ENCODE measurements at places on chromosomes 1 and 21.

GRCh38 chr1:205927247-205927646, 16.0 kb downstream of the SLC26A9 start:
- DNase-seq: no peak

GRCh38 chr1:89460325-89460724, 64.3 kb upstream of the LRRC8B start:
- DNase-seq: no peak

DNA sequence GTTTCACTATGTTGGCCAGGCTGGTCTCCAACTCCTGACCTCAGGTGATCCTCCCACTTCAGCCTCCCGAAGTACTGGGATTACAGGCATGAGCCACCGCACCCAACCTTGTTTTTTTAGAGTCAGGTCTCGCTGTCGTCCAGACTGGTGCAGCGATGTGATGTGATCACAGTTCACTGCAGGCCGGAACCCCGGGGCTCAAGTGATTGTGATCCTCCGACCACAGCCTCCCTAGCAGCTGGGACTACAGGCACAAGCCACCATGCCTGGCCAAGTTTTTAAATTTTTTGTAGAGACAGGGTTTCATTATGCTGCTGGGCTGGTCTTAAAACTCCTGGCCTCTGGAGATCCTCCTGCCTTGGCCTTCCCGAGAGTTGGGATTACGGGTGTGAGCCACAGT, 46.1 kb upstream of the LIN9 start:
- DNase-seq: no peak

GRCh38 chr1:107277022-107277421, 136.2 kb downstream of the NTNG1 start:
- peak; percentile 64 for DNase-seq

GRCh38 chr1:159839116-159839849, 12.6 kb downstream of the SLAMF8 start:
- DNase-seq: no peak

DNA sequence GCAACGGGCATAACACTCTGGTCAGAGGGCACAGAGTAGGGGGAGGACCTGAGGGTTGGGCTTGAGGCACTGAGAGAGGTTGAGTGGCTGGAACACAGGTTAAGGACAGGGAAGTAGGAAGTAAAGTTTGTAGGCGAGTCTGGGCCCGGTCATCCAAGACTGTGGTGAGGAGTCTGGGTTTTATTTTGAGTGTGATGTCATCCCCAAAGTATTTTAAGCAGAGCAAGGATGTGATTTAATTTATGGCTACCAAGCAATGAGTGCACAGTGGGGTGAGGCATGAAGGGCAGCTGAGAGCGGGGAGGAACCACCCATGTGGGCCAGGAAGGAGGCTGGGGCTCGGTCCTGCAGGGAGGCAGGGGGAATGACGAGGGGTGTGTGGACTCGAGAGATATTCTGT, 11.2 kb upstream of the VWA5B1 start:
- DNase-seq: peak; percentile 67

GRCh38 chr1:232435729-232436128, 194.2 kb downstream of the SIPA1L2 start:
- peak; percentile 24 for DNase-seq

DNA sequence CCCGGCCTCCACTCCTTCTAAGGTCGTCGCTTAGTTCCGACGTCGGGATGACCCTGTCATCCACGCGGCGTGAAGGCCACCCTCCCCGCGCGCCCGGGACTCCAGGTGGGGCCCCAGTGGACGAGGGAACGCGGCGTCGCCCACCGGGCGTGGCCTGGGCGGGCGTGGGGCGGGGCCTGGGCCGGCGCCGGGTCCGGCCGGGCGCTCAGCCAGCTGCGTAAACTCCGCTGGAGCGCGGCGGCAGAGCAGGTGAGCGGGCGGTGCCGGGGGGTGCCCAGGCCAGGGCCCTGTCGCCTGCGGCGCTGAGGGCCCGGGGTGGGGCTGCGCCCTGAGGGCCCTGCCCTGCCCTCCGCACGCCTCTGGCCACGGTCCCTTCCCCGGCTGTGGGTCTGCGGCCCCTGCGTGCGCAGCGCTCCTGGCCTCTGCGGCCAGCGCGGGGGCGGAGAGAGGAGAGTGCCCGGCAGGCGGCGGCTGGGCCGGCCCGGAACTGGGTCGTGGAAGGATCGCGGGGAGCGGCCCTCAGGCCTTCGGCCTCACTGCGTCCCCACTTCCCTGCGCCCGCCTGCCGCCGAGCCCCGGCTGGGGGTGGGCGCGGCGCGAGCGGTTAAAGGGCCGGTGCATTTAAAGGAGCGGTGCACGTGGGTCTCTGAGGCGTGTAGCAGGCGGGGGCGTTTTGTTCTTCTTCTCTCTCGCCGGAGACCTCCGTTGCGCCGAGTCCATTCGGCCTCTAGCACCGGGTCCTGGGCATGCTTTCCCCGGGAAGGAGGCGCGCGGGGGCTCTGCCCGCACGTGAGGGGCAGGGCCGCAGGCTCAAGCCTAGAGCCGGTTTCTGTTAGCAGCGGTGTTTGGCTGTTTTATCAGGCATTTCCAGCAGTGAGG, at the start of gene PSEN2:
PSEN2 (plus strand) TSS at position 216 of the 879 bp plus-strand sequence. CDS start 11,292 bp downstream, outside the sequence.
- peak; percentile 46 for DNase-seq

DNA sequence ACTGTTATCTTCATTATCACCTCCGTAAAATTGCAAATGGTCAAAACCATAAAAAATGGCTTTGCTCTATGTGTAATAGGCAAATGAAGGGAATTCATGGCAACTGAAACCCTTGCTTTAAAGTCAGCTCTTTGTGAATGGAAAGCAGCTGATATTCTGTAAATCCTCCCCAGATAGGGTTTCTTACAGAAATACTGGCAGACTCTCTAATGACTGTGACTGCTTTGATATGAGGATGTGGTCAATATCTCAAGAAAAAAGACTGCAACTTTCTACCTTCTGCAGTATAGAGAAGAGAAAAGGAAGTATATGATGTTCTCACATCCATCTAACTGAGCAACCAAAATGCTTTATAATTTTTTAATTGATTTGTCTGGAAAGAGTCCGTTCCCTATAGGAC, 193.1 kb downstream of the ST6GALNAC3 start:
- DNase-seq: no peak

DNA sequence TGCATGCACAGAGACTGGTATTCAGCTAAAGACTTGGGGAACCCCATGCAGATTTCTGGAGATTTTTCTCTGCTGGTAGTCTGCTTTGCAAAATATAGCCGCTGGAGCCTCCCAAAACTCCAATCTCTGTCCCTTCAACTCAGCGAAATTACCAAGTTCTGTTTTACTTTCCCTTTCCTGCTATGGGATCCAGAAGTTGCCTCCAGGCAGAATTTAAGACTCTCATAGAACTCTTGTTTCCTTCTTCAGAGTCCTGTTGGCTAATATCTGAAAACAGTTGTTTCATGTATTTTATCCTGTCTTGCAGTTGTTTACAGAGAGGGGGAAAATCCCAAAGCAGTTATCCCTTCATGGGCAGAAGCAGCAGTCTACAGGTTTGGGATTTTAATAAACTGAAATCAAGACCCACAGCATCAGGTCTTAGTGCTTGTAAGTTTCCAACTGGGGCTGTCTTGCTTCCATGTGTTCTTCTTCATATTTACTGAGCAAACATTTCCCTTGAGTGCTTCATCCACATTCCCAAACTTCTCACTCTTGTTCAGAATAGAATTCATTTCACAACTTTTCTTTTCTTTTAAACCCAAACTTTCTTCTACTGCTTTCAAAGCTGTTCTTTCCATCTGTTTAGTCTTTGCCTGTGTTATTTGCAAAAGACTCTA, 221.3 kb upstream of the DMRTA2 start:
- DNase-seq: peak; percentile 22

DNA sequence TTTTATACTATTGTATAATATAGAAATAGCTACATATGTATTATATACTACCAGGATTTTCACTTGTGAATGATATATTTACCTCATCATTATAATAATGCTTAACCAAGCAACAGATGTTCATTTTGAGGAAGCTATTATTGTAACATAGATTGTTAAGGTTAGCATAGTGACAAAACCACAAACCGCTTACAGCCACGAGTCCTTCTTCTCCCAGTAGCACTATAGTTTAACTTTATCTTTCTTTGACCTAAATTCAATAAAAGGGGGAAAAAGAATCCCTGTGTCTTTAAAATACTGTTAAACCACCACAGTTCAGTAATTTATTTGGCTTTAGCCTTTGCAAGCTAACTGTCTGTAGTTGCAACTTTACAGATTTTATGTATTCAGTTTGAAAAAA, 1039.4 kb upstream of the B3GALT2 start:
- DNase-seq: no peak

DNA sequence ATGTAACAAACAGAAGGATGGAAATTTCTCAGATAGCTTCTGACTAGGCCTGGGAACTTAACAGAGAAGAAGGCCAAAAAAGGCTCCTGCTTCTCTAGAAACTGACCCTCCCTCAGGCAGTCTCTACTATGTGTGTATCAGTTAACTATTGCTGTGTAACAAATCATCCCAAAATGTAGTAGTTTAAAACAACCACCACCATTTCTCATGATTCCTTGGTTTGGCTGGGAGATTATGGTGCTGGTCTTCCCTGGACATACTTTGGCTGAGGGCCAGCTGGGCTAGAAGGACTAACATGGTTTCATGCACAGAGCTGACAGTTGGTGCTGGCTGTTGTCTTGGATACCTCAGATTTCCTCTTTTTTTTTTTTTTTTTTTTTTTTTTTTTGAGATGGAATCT, 26.2 kb upstream of the CNN3 start:
- no peak for DNase-seq

DNA sequence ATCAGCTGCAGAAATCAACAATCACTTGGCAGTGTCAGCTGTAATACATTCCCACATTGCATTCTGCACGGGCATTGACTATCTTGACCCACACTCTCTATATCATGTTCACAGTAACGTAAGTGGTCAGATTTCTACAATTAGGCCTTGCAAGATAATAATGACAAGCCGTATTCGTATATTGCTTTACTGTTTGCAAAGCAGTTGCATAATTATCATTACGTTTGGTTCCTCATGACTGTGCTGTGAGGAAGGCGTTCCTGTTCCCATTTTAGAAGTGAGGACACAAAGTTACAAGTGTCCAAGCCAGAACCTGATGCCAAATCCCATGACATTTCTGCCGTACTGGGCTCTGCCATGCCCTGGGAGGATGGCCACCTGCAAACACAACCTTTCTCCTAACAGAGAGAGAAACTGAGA, 53.5 kb upstream of the TARBP1 start:
- peak; percentile 67 for DNase-seq

DNA sequence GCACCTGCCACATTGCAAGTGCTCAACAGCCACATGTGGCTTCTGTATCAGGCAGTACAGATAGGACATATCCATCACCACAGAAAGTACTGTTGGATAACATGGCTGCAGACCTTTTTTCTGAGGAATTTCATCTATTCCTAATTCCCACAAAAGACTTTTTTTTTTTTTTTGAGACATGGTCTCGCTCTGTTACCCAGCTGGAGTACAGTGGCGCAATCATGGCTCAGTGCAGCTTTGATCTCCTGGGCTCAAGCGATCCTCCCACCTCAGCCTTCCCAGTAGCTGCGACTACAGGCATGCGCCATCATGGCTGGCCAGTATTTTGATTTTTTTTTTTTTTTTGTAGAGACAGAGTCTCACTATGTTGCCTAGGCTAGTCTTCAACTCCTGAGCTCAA, 33.3 kb downstream of the YARS1 start:
- DNase-seq: no peak

- no peak for DNase-seq
Observed at GRCh38 chr1:54814571-54814970, 13.4 kb upstream of the TTC22 start.

- DNase-seq: no peak
Observed at GRCh38 chr1:186655876-186656275, 24.3 kb downstream of the PTGS2 start.

DNA sequence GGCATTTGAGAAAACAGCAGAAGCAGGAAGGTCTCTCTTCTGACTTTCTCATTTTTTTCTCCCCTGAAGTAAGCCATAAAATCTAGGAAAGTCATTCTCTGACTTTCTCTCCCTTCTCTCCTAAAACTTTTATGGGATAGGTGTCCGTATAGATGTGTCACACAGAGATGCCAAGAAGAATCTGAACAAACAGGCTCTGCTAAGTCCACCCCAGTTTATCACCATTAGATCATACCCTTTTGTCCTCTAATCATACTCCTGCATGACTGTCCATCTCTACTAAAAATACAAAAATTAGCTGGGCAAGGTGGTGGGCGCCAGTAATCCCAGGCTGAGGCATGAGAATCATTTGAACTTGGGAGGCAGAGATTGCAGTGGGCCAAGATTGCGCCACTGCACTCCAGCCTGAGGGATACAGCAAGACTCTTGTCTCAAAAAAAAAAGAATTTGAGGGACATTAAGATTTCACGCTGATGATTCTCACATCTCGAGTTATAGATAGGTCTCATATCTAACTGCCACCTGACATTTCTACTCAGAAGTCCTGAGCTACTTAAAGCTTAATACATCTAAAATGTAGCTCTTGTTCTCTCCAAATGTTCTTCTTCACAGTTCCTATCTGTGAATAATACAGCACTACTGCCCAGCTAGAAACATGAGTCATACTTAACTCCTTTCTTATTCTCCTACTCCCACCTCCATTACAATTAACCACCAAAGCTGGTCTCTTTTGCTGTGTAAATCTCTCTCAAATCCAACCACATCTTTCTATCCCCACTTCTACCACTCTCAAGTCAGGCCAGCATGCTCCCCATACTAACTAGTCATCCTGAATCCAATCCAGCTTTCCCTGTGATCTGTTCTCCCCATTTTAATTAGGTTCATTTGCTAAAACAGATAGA, 47.7 kb downstream of the ZNF644 start:
- DNase-seq: peak; percentile 60

GRCh38 chr1:33473900-33474299, 1.5 kb downstream of the ZSCAN20 start:
- peak; percentile 27 for DNase-seq

GRCh38 chr21:42006765-42007164, 3.4 kb downstream of the ZBTB21 start:
- DNase-seq: no peak

- no peak for DNase-seq
Observed at GRCh38 chr1:53698384-53698980, 40.5 kb downstream of the GLIS1 start.

DNA sequence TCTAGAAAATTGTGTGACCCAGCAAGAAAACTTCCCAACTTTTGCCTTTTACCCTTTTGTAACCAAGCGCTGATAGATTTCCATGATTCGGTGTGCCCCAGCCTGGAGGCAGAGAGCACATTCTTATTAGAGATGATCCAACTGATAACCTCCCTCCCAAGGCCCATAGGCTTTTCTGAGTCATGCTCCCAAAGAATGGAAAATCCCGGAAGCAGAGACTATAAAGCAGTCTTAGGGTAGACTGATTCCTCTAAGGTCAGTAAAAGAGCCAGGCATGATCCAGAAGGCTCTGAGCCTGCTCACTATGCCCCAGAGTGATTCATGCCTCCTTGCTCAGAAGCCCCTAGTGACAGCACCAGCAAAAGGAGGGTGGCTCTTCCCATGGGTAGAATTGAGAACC, 4.3 kb downstream of the CAMK1G start:
- peak; percentile 46 for DNase-seq

Measured in epithelial cell of esophagus (primary cell).